ENCODE measurements at places on chromosomes 5 and 9. TPM values are rescaled to one million over a fixed set of nuclear protein-coding genes. Genes with fewer than 3 reads are reported as not detected.

DNA sequence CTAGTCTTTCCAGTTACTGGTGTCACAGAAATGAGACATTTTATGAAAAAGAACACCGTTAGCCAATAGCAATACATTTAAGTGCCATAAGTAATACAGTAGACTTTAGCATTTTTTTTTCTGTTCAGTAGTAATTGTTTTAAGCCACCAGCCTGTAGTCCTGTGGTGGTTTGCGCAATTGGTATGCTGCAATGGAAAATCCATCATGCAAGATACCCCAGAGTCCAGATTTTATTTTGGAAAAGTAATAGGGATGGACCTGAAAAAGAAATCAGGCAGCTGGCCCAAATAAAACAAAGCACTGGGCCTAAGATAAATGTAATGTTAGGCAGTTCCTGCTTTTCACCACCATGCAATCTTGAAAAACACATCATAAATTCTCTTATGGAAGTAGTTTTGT lies 94.6 kb upstream of the RASGRF2 start:
- DNase-seq, result no peak

SLC22A4 gene
- total RNA-seq, result 1.7 TPM

DNA sequence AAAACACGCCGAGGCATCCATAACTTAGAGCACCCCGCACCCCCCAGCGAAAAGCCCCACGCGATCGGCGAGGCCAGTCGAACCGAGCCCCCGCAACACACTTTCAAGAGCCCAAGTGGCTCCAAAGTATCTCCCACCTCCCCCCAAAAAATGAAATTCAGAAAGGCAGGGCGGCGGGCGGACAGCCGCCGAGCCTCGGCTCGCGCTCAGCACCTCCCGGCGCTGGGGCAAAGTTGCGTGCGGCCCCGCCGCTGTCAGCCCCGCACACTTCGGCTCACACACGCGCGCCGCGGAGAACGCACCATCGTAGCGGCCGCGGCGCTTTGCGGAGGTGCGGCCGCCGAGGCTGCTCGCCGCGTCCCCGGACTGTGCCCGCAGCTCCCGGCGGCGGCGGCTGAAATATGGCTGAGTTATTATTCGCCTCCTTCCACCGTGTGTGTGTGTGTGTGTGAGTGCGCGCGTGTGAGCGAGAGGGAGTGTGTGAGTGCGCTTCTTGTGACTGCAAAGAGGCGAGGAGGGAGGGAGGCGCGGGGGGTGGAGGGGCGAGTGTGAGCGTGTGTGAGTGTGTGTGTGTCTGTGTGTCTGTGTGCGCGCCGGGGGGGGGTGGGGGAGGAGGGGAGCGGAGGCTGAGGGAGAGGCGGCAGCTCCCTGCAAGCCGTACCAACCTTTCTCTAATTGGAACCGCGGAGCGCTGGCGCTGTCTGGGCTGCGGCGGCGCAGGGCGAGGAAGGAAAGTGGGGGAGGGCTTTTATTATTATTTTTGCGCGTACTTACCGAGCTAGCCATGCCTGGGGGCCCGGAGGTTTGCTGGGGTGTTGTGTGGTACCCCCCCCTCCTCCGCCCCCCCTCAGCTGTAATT lies 599 bp downstream of the MLLT3 start:
- no peak for DNase-seq

PCDHB3 gene
- total RNA-seq, result 2.0 TPM

DNA sequence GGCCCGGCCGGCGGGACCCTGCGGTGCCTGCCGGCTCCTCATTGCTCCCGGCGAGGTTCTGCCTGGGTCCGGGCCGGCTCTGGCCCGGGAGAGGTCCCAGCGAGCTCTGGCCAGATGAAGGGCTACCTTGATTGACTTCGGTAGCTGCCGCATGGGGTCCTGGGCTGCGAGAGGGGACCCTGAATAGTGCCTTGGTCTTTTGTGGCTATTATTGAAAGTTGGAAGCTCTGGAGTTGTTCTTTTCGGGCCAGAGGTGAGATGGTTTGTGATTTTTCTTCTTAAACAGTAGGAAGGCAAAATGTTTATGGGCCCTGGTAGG lies 635 bp downstream of the NAA35 start:
- DNase-seq, result no peak

TXNDC8 gene
- not detected for total RNA-seq

RAPGEF6 gene
- 19.2 TPM for total RNA-seq

DNA sequence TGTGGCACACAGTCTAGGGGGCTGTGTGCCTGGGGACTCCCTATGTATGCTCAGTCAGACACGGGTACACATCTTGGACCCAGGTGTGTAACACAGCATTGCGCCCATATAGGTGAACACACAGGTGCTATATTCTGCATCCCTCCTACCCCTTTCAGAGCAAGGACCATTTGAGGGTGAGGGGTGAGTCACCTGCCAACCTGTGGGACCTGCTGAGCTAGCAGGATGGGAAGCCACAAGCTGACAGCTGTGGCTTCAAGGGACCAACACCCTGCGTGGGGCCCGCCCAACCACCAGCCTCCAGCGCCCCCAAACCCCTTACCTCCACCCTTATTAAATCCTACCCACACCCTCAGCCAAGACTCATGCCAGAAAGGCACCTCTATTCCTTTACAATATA lies 14.6 kb upstream of the AQP7 start:
- DNase-seq, result no peak

- no peak for DNase-seq
Observed at GRCh38 chr5:89342106-89342876, 459.3 kb upstream of the MEF2C start.

LIX1 gene
- not detected for total RNA-seq

GRCh38 chr9:112310826-112311225 lies 22.6 kb downstream of the PTBP3 start:
- no peak for DNase-seq

GRCh38 chr9:128125580-128126354 lies 1.8 kb downstream of the PTGES2 start:
- DNase-seq, result no peak

DNA sequence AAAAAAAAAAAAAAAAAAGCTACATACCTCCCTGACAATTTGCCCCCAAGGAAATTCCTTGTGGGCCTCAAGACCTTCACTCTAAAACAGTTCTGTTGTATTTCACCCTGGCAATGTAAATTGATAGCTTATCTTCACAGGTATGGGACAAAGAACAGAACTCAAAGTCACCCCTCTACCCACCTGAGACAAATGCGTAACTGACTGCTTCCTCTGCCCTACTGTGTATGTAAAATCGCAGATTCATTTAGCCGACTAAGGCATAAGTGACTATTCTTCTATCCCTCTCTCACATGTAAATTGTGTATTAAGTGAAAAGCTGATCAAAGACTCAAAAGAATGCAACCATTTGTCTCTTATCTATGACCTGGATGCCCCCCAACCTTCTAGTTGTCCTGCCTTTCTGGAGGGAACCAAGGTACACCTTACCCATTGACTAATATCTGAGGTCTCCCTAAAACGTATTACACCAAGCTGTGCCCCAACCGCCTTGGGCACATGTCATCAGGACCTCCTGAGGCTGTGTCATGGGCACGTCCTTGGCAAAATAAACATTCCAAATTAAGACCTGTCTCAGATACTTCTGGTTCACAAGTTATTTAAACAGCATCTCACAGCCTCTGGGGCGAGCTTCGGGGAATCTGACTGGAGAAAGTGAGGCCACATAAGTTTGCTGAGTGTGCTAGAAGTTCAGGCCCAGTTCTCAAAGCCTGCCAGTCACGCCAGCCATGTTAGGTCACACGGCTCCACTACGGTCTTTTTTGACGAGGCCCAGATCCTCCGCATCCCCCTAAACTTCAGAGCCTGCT lies 954 bp downstream of the TBCA start:
- peak; percentile 90 for DNase-seq

DNA sequence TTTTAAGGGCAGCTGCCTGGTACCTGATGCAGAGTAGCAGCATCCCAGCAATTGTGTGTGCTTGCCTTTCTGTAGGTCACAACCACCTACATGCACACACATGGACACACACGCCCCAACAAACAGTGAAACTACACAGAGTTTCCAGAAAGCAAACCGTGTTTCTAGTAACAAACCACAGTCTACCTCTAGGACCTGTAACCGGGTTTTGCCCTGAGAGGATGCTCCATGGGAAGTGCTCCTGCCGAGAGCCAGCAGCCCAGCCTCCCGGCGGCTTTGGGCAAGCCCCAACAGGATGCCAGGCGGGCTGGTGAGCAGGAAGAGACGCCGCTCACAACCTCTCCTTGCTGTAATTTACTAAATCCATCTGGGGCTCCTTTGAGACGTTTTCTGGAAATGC lies 4.1 kb upstream of the TCF7 start:
- no peak for DNase-seq

DNA sequence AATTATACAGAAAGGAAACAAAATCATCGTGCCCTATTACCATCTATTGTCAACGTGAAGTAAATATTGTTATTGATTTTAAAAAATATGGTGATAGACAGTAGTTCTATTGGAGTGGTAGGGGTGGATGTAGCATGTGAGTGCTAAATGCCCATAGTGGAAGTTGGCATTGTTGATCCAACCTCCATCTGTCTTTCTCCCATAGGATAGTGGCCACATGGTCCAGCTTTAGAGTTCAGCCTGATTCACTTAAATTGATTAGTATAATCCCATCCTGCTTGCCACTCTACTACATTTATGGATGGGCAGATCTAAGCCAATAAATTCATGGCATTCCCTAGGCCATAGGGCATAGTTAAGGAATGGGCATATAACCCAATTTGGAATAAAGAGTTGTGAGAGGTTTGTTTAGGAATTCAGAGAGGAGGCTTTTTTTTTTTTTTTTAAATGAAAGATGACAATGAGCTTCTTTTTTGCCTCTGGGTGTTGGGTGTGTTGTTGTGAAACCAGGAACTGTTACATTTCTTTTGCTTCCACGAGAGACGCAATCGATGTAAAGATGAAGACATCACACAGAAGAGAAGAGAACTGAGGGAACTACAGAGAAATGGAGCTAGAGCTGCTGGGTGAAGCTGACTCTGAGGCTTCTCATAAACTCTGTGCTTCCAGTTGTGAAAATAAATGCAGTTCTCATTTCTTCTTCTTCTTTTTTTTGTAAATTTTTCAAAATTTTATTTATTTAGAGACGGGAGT lies 12.5 kb upstream of the CHD1 start:
- DNase-seq, result no peak

GRCh38 chr9:36913393-36914211 lies 120.5 kb downstream of the PAX5 start:
- no peak for DNase-seq

ZNF782 gene
- total RNA-seq, result 16.9 TPM

All from vagina (tissue), 2 donors.